Transverse colon (tissue), 4 donors: ENCODE measurements at places on chromosomes 1 and 21. TPM values are rescaled to one million over a fixed set of nuclear protein-coding genes. Genes with fewer than 3 reads are reported as not detected.

DNA sequence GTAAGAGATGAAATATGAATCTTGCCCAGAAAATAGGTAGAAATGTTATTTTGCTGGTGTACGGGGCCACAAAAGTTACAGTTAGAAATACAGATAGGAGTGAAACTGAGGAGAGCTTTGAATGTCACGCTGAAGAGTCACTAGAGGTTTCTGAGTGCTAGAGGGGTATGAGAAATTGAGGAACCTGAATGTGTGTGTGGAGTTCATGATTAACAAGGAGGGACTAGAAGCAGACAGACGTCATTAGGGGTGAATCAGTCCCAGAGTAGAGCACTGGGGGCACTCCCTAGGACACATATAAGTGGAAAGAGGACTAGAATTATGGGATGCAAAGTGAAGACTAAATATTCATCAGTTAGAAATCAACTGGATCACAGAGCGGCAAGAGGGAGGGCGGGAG is 188.9 kb upstream of the MAP1LC3C start:
- no peaks in the 10 kb centered on the region for H3K36me3 ChIP-seq
- H3K27me3 ChIP-seq, result no peaks in the 10 kb centered on the region
- no peak for DNase-seq
- no peaks in the 10 kb centered on the region for H3K4me1 ChIP-seq
- no peak overlapping the region for H3K4me3 ChIP-seq

GRCh38 chr1:27044613-27045151 is 32.0 kb upstream of the TENT5B start:
- no peak overlapping the region for H3K27ac ChIP-seq
- peaks cover 3% of the 10 kb centered on the region for H3K4me1 ChIP-seq
- H3K27me3 ChIP-seq, result no peaks in the 10 kb centered on the region

FCRL6 gene
- total RNA-seq, result not detected

DNA sequence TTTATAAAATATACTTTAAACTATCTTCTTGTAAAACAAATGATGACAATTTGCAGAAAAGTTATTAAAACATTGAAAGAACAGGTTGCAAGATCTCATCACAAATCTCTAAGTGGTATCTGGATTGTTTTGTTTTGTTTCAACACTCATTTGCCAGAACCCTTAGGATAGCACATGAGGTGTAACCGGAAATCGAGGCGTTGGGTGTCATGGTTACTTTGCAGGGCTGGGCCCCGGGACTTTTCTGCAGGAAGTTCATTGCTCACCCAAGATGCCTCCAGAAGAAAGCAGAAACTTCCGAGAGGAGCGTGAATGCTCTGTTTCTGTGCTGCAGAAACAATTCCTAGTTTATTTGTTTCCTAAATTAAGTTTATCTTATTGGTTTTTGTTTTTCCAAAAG is 2.5 kb downstream of the DISC1 start:
- no peak overlapping the region for H3K4me3 ChIP-seq
- peak; percentile 63 for DNase-seq
- no peaks in the 10 kb centered on the region for H3K36me3 ChIP-seq
- peak overlapping the region; percentile 88 for H3K27ac ChIP-seq
- H3K4me1 ChIP-seq, result peaks cover 22% of the 10 kb centered on the region

SLC41A1 gene
- 7.0 TPM for total RNA-seq

ATAD3C gene
- total RNA-seq, result 1.00 TPM

CRNN gene
- not detected for total RNA-seq

DNA sequence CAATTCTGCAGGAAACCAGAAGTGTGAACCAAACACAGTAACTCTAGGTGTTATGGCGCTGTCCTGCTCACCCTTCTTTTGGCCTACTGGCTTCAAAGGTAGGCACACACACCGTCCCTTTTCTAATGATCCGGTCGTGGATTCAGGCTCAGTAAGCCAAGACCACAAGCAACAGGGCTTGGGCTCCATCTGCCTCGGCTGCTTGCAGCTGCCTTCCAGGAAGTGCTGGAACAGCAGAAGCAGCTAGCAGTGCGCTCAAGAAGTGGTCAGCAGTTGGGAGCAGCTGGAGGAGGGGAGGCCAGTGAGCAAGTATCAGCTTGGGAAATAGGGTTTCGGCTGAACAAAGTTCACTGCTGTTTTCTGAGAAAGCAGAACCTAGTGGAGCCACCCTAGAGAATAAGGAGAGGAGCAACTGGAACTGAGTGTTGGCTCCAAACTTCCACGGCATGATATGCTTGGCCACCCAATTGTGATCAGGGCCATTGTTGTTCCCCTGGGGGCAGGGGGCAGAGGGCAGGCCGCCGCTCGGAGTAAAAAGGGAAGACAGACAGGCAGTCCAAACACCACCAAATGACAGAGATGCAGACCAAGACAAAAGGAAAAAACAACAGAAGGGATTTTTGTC is 173.4 kb downstream of the TOMM20 start:
- no peaks in the 10 kb centered on the region for H3K27me3 ChIP-seq
- H3K4me1 ChIP-seq, result peaks cover 63% of the 10 kb centered on the region
- H3K36me3 ChIP-seq, result no peaks in the 10 kb centered on the region
- H3K27ac ChIP-seq, result peak overlapping the region; percentile 91

GRCh38 chr21:16504281-16504680 is 774.5 kb downstream of the USP25 start:
- no peaks in the 10 kb centered on the region for H3K27me3 ChIP-seq
- no peaks in the 10 kb centered on the region for H3K4me1 ChIP-seq
- no peak overlapping the region for H3K27ac ChIP-seq

DNA sequence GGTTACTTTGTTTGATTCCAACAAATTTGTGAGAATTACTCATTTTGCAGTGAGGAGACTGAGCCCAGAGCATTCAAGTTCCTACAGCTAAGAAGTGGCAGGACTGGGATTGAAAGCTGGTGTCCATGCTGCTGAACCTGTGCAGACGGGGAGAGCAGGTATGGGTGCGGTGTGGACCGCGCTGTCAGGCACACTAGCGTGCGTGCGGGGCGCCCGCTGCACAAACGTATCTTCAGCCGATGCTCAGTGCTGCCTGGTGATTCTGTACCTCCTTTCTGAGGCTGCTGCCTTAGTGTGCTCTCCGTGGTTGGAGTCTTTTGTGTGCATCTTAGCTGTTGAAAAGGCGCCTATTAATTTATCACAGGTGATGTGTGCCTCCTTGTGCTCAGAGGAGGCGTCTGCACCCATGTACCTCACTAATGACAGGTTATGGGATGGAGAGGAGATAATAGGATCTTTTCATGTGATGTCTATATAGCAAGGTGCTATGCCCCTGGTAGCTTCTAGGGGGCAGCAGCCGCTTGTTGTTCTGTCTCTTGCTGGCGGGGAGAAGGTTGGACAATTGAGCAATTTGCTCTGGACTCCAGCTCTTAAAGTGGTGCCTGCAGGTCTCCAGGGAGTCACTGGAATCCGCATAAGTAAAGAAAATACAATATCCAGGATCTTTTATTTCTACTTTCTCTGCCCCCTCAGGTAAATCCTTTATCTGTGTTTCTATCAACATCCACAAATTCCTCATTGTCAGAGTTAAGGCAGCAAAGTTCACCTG is 32.5 kb downstream of the PEX14 start:
- no peaks in the 10 kb centered on the region for H3K36me3 ChIP-seq
- H3K27me3 ChIP-seq, result no peaks in the 10 kb centered on the region
- no peak overlapping the region for H3K4me3 ChIP-seq
- DNase-seq, result peak; percentile 62

GRCh38 chr1:66266350-66266749 is 267.6 kb upstream of the SGIP1 start:
- H3K36me3 ChIP-seq, result no peaks in the 10 kb centered on the region
- H3K4me1 ChIP-seq, result peaks cover 34% of the 10 kb centered on the region
- H3K27ac ChIP-seq, result no peak overlapping the region
- H3K27me3 ChIP-seq, result no peaks in the 10 kb centered on the region
- DNase-seq, result no peak
- no peak overlapping the region for H3K4me3 ChIP-seq

DNA sequence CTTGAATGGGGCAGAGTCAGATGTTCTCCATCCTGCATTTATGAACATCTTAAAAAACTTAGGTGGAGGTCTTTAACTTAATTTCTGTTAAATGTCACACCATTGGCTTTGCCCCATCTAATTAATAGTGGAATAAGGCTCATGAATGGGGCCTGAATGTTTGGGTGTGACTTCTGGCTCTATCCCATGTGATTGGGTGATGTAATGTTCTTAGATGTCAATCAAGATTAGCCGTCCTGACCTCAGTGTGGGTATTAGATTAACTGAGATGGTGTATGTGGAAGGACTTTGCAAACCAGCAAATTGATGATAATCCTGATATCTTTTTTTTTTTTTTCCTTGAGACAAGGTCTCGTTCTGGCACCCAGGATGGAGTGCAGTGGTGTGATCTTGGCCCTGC is 38.1 kb downstream of the C1orf21 start:
- H3K27me3 ChIP-seq, result no peaks in the 10 kb centered on the region
- DNase-seq, result no peak
- H3K4me3 ChIP-seq, result no peak overlapping the region
- peaks cover 36% of the 10 kb centered on the region for H3K4me1 ChIP-seq
- peak overlapping the region; percentile 57 for H3K27ac ChIP-seq

OLFML3 gene
- total RNA-seq, result 15.7 TPM

- H3K4me3 ChIP-seq, result no peak overlapping the region
- no peaks in the 10 kb centered on the region for H3K36me3 ChIP-seq
- no peaks in the 10 kb centered on the region for H3K4me1 ChIP-seq
- no peak for DNase-seq
These were observed 3.7 kb upstream of the ACADM start for GRCh38 chr1:75720820-75721219.

LRRC39 gene
- 0.82 TPM for total RNA-seq

MAP3K7CL gene
- 9.8 TPM for total RNA-seq

BATF3 gene
- total RNA-seq, result not detected

EPHA2 gene
- total RNA-seq, result 68.8 TPM

DNA sequence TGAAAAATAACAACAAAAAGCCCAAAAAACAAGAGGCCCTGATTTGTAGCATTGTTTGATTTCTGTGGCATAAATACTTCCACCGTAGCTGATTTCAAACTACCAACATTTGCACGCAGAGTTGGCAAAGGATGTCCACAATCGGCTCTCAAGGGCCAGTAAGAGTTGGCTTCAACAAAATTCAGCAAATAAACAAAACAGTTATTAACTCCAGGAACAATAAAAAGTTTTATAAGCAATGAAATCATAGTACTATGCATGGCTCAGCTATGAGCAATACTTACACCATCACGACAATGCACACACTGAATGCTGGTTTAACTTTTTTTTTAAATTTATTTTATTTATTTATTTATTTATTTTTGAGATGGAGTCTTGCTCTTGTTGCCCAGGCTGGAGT is 8.7 kb upstream of the COX20 start:
- H3K4me1 ChIP-seq, result no peaks in the 10 kb centered on the region
- no peaks in the 10 kb centered on the region for H3K36me3 ChIP-seq
- no peak overlapping the region for H3K4me3 ChIP-seq
- H3K27ac ChIP-seq, result no peak overlapping the region
- no peak for DNase-seq

DNA sequence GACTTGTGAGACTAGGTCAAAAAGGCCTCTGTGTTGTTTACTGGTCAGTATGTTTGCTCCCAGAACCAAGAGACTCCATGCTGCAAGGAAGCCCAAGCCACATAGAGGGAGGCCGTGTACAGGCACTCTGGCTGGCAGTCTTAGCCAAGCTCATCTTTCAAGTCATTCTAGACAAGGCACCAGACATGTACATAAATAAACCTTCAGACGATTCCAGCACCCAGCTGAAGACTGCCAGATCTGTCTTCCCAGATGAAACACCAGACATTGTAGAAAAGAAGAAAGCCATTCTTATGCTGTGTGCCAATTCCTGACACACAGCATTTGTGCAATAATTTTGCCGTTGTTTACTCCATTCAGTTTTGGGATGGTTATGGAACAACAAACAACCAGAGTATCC is 595.5 kb downstream of the KIF26B start:
- no peaks in the 10 kb centered on the region for H3K36me3 ChIP-seq
- H3K4me1 ChIP-seq, result no peaks in the 10 kb centered on the region
- no peak for DNase-seq
- no peaks in the 10 kb centered on the region for H3K27me3 ChIP-seq

DNA sequence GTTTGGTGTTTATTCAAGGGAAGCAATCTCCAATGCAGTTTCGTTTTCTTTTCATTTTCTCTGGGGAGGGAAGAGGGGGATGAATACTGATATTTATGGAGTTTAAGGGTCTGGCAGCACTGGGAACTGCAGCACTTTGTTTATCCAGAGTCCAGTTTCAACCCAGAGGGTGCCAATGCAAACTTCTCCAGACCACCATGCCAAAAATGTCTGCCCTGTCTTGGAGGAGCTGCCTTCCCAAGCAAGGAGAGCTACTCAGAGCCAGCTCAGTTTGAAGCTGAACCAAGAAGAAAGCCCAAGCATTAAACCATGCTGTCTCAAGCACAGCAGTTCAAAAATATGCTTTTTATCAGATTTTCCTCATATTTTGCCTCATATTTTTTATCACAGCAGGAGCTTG is 589.7 kb downstream of the LMO4 start:
- H3K4me1 ChIP-seq, result no peaks in the 10 kb centered on the region
- no peak for DNase-seq
- no peak overlapping the region for H3K27ac ChIP-seq

- no peaks in the 10 kb centered on the region for H3K4me1 ChIP-seq
- no peak for DNase-seq
- H3K4me3 ChIP-seq, result no peak overlapping the region
- H3K27ac ChIP-seq, result peak overlapping the region; percentile 68
These were observed 57.1 kb upstream of the RPL11 start for GRCh38 chr1:23634518-23634839.

IGFN1 gene
- total RNA-seq, result not detected

S100A2 gene
- total RNA-seq, result not detected

TFF1 gene
- not detected for total RNA-seq

GRCh38 chr1:55304229-55304740 is 89.1 kb upstream of the USP24 start:
- DNase-seq, result no peak
- H3K4me1 ChIP-seq, result no peaks in the 10 kb centered on the region
- H3K36me3 ChIP-seq, result no peaks in the 10 kb centered on the region
- no peak overlapping the region for H3K4me3 ChIP-seq
- no peak overlapping the region for H3K27ac ChIP-seq
- H3K27me3 ChIP-seq, result no peaks in the 10 kb centered on the region

DNA sequence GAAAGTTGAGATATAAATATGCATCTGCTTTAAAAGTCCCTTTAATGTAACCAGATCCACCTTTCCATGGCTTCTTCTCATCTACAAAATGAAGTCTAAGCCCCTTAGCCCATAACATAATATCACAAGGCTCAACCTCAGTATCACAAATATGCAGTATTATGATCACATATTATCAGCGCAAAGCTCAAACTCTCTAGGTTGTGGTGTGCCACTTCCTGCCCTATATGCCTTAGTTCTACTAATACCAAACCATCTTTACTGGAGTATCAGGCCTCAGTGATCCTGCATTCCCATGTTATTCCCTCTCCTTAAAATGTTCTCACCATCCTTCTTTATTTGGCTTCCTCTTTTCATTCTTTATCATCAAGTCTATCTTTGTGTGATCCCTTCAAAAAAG is 301.8 kb downstream of the NEGR1 start:
- no peaks in the 10 kb centered on the region for H3K36me3 ChIP-seq
- H3K27ac ChIP-seq, result no peak overlapping the region
- DNase-seq, result no peak
- no peaks in the 10 kb centered on the region for H3K27me3 ChIP-seq
- no peaks in the 10 kb centered on the region for H3K4me1 ChIP-seq
- no peak overlapping the region for H3K4me3 ChIP-seq
